ENCODE measurements at places on chromosomes 4 and X.
A peak's percentile ranks its signal among the peaks of the same experiment; 100 is the strongest.

- DNase-seq, result no peak
Observed at GRCh38 chr4:143438710-143439109, 74.8 kb upstream of the SMARCA5 start.

DNA sequence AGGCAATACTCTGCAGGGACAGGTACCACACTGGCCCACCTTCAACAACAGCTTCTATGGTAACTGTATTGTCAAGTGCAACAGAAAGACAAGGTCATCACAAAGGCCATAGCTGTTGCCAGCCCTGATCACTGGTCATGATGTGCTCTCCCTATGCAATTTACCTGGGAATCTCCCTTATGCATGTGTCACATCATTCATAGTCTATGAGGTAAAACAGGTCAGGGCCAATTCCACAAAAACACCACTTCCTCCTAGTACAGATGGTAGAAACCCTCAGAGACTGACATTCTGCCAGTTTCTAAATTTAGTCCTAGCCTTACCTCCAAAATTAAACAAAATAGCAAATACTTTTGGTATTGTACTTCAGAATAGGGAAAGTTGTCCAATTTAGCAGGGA, 132.8 kb downstream of the MGST2 start:
- DNase-seq, result no peak

- no peak for DNase-seq
Observed at GRCh38 chrX:39689376-39690104, 408.2 kb downstream of the BCOR start.

- DNase-seq, result no peak
Observed at GRCh38 chr4:37687194-37687562, 1.0 kb upstream of the RELL1 start.

DNA sequence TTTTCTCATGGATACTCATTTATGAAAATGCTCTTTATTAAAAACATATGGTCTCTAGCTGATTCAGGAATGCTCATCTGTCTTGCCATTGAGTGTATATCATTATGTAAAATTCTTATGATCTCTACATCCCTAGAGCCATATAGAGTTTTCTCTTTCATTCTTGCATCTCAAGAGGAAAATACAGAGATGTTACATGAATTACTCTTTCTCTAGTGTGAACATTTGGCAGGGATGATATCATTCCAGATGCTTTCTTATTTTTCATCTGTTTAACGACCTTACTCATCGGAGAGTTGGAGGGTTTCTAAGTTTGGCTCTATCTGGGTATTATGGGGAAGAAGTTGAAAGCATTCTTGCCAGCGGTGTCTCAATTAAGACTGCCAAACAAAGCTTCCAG, 202.9 kb upstream of the SLC7A11 start:
- no peak for DNase-seq

GRCh38 chr4:87232216-87232615, 11.8 kb upstream of the KLHL8 start:
- DNase-seq, result no peak

GRCh38 chrX:16114611-16115010, 8.8 kb upstream of the GRPR start:
- DNase-seq, result no peak

- no peak for DNase-seq
Observed at GRCh38 chr4:1501754-1502500, 95.7 kb upstream of the NKX1-1 start.

DNA sequence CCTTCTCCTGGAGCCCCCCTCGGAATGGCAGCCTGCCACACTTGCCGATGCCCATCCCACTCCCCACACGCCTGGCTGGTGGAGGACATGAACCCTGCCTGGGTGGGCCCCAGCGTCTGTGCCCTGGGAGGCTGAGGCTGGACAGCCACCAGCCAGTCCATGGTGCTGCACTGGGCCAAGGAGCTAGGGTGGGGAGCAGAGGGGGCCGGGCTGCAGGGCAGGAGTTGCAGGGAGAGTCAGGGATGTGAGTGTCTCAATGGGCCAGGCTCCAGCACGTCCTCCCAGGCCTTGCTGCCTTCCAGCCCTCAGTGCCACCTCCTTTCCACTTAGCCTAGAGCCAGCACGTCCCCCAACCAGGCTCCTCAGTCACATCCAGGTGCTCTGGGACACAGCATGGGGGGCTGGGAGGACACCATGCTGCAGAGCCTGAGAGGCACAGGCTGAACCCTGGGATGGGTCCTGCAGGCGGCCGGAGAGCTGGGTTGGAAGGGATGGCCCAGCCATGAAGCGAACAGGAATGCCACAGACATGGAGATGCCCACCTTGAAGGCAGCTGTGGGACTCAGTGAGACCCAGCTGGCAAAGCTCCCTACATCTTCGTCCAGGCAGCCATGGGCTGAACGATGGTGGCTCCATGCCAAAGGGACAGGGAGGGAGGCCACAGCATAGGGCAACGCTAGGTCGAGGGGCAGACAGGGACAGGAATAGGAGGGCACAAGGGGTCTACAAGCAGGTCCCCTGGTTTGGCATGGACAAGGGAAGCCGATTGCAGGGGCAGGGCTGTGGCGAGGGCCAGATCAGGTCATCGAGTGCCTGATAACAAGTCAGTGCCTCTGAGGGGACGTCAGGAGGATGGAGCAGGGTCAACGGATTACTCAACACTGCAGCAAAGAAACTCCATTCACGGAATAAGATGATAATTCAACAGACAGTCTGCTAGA, 30.1 kb upstream of the MXD4 start:
- DNase-seq, result no peak

DNA sequence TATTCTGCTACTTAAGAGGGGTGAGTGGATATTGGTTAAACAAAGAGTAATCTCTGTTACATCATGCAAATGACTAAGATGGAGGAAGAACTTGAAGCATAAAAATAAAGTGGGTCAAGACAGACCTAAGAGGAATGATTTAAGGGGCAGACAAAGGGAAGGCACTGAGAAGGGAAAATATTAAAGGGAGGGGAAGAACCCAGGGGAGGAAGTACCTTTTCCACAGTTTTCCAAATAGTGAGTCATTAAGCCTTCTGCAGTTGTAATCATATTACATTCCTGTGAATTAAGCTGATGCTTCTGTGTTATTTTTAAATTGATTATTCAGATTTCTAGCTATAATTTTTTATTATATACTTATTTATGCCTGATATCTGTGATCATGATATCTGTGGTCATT, 253.3 kb downstream of the CENPC start:
- DNase-seq, result no peak

- no peak for DNase-seq
Observed at GRCh38 chr4:76443376-76443775, 8.3 kb downstream of the SHROOM3 start.

DNA sequence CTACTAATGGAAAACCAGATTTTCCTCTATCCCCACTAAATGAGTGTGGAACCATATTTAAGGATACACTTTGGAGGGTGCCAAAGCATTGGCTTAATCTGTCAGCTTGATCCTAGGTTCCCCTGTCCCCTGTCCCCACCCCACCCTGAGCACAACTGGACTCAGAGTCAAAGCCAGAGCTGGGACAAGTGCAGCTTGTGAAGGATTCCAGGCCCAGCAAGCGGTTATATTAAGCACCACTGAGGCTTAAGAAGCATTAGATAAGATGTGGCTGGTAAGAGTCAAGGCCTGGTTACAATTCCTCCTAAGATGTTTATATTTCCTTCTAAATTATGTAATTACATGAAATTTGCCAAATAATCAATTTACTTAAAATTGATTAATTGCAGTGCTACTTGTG, 350.0 kb upstream of the GATB start:
- no peak for DNase-seq

GRCh38 chr4:110850461-110851442, 227.9 kb upstream of the PITX2 start:
- DNase-seq, result no peak

GRCh38 chr4:182449186-182449929, 206.2 kb downstream of the TENM3 start:
- no peak for DNase-seq

DNA sequence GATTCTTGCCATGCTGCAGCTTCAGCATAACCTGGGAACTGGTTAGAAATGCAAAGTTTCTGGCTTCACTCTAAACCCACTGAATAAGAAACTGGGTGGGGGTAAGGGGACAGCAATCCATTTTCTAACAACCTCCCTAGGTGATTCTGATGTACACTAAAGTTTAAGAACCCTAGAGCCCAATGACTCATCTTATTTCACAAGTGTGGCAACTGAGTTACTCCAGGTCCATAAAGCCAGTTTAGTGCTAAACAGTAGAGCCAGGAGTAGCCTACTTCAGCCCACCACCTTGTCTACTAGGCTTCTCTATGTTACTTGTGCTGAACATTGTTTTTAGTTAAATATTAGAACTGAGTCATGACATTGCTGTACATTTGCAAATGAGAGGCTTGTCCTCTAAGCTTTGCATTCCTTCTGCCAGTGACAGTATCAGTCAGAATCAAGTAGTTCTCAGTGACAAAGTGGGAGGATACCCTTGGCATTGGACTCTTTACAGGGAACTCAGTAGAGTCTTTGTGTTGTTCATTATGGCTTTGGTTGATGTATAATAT, 518.0 kb downstream of the RPA4 start:
- DNase-seq, result no peak

DNA sequence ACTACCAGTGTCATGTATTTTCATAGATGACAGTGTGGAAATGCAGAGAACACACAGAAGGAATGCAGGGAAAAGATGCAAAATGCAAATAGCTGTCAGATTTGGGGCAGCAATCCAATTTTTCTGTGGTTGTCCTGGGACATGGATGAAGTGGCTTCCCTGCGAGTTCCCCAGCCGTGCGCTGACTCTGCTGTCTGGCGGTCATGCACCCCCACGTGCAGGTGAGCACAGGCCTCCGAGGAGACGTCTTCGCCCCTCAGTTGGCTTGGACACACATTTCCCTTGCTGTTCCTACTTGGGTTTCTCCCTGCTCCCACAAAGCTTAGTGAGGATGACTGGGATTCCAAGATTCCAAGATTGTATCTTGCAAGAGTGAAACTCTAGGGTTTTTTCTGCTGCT, 24.4 kb downstream of the BLOC1S4 start:
- no peak for DNase-seq

DNA sequence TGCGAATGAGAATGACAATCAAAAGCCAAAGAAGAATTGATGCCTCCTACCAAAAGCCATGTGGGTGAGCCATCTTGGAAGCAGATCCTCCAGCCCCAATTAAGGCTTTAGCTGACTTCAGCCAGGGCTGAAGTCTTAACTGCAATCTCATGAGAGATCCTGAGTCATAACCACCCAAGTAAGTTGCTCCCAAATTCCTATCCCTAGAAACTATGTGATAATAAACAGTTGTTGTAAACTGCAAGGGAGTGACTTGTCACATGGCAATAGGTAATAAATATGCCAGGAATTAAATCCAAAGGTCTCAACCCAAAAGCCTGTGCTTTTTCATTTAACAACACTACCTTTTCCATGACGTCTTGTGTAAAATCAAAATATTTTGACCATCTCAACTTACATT, 154.2 kb upstream of the TBL1X start:
- no peak for DNase-seq

DNA sequence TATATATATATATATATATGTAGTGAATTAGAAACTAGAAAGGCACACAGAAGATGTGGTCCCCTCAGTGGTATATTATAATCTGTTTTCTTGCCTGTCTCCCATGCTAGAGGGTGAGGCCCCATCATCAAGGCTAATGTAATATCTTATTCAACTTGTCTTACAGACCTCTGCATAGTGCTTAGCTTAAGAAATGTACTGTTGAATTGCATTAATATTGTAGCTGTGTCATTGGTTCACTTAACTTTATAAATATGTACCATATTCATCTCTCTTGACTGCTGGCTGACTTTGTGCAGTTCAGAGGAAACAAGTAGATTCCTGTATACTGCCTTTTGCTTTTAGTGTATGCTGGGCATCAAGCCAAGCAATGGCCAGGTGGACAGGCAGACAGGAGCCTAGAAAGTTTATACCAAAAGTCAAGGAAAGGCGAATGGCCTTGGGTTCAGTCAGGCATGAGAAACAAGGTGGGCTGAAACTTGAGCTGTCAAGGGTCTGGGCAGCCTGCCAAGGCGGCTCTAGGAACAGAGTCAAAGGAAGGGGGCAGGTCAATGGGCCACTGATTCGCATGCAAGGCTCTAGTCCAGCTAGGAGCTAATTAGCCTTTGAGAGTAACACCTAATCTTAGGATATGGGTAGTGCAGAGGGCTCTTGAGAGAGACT, 78.8 kb upstream of the LEF1 start:
- no peak for DNase-seq

GRCh38 chrX:38804682-38805431, 3.6 kb downstream of the MID1IP1 start:
- DNase-seq, result peak; percentile 9
